ENCODE measurements at places on chromosomes 11 and 22.

- DNase-seq, result no peak
Measured at GRCh38 chr11:27234043-27234668, 128.9 kb downstream of the CCDC34 start.

DNA sequence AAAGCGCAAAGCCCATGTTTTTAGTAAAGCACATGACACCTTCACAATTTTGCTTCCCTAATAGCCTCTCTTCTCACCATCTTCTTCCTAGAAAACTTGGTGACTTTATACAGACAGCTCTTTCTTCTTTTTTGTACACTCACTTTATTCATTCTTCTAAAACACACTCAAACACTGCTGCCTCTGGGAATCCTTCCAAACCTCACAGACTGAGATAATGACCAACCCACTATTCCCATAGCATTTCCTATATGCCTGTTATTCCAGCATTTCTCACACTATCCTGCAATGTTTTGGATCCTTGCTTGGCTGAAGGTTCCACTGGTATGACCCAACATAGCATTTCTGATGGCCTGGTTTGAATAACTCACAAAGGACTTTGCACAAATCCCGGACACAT is 442.1 kb upstream of the CCDC90B start:
- DNase-seq, result no peak

DNA sequence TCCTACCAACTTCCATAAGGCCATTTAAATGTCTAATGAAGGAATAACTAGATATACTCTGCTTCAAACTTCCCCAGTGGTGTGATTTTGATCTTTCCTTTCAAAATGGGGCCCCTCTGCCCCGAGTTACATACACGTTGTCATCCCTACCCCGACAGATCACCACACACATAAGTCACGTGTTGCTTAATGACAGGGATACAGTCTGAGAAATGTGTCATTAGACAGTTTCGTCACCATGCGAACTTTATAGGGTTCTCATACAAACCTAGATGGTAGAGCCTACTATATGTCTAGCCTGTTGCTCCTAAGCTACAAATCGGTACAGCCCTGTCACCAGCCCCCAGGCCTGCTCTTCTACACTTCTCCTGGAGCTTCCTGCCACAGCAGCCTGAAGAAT is 49.8 kb upstream of the SCUBE2 start:
- no peak for DNase-seq

GRCh38 chr11:26143566-26144290 is 188.2 kb upstream of the ANO3 start:
- DNase-seq, result no peak

- DNase-seq, result no peak
Measured at GRCh38 chr22:33932997-33933396, 12.7 kb upstream of the LARGE1 start.

DNA sequence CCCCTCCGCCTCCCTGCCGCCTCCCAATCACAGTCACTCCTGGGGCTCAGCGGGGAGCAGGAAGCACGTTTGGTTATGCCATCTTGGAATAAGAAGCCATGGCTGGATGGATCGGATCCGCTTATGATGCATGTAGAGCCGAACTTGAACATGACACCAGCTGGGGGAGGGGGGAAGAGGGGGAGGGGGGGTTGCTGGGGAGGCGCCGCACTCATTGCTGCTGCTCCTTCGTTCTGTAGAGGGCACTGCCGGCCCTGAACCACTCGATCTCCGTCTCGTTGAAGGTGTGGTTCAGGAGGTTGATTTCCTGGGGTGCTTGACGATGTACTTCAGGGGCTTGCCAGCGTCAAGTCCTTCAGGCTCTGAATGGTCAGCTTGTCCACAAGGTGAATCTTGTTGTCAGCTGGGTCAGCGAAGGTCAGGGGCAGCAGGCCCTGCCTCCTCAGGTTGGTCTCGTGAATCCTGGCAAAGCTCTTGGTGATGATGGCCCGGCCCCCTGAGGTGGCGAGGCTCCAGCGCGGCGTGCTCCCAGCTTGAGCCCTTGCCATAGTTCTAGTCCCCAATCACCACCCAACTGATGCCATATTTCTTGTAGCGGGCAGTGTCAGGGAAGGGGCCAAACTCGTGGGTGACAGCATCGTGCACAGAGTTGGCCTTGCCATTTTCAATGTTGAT is 476.9 kb upstream of the ISX start:
- DNase-seq, result no peak

DNA sequence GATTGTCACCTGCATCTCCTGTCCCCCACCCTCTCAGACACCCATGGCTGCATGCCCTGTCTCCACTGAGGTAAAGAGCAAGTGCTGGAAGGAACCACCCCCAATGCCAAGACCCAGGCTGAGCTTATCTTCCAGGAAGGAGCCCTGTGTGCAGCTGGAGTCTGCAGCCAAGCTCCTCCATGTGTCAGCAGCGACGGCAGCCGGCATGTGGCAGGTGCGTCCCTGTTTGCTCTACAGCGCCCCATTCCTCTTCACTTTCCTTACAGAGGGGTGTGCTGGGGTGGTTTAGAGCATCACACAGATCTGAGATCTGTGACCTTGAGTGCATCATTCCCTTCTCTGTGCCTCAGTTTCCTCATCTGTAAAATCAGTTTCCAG is 7.7 kb upstream of the MN1 start:
- DNase-seq, result no peak

DNA sequence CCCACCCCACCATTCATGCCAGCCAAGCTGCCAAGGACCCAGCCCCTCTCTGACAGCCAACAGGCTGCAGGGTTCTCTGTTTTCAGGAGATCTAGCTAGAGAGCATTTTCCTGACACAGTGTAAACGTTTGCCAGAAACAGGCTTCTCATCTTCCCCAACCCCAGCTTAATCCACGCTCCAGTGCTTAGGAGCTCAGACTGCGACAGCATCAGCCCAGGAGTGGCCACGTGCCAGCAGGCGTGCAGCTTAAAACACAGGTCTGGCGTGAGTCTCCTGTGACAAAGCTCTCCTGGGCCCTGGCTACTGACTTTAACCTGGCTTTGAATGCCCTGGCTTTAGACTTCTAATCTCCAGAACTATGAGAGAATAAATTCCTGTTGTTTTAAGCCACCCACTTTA is 66.6 kb downstream of the GALNT18 start:
- DNase-seq, result no peak

GRCh38 chr11:66846671-66847091 is 3.4 kb downstream of the RCE1 start:
- DNase-seq, result no peak

GRCh38 chr22:19664406-19664805 is 49.9 kb upstream of the SEPTIN5 start:
- DNase-seq, result no peak

GRCh38 chr11:128355558-128355957 is 231.8 kb downstream of the ETS1 start:
- DNase-seq, result no peak

DNA sequence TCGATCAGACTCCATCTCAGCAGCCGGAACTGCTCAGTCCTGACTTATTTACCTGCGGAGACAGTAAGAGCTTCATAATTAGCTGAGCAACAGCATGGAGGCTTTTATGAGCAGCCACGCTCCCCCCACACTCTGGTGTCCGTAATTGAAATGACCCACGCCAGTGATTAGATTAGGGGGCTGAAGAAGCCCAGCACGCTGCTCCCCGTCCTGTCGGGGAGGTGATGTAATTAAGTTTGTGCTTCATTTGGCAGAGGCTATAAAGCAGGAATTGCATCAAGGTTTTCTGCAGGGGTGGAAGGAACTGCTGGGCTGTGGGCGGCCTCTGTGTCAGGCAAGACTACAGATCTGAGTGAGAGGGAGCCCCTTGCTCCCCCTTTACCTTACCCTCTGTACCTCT is 22.8 kb upstream of the HTR3A start:
- no peak for DNase-seq

- no peak for DNase-seq
Measured at GRCh38 chr11:70290361-70291065, 20.0 kb downstream of the PPFIA1 start.

DNA sequence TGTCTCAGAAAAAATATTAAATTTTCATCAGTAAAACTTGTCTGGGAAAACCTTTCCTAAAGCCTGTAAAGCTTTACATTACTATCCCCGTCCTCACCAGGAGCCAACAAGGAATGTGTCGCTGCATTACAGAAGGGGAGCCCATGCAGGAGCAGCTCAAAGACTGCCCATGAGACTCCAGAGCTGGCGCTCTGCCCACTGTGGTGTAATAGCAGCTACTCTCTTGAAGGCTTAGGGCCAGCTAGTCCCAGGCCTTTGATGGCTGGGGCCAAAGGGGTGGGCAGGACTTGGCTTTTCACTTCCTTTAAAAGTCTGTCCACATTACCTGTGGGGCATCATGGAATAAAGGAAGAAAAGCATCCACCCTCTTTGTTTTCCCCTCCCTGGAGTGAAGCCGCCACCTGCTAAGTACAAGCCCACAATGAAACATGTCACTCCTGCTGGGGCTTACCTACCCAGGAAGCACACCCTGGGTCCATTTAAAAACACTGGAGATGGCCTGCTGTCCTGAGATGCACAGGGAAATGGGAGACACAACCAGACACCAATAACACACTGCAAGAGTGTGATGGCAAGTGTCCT is 150.7 kb downstream of the ADAMTS15 start:
- no peak for DNase-seq

DNA sequence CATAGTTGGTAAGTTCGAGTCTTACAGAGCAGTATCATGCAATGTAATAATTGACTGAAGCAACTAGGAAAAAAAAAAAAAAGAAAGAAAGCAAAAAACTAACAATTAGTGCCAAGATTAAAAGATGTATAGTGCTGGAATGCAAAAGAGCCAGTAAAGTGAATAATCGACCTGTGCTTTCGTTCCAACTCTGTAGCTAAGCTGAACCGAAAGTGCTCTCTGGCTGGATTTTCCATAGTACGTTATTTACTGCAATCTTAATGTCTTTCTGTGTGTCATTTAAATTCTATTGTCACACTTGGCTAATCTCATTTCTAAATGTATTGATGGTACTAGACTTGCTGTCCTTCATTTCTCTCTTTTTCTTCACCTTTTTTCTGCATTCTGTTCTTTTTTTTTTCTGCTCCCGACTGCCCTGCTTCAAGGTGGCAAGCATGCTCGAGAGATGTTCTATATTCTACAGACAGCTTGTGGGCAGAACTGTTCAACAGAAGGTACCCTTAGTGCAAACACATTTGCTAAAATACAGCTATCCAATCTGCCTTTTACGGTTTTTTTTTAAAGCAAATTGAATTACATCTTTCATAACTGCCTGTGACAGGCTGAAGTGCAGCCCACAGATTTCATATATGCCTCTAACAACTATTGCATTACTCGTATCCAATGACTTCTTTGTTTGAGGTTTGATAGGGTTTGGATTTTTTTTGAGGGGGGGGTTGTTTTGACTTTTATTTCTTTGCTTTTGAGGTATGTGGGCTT is 204.2 kb upstream of the MTNR1B start:
- DNase-seq, result no peak

GRCh38 chr22:46030231-46030880 is 53.4 kb upstream of the WNT7B start:
- DNase-seq, result no peak

- no peak for DNase-seq
Measured at GRCh38 chr11:35064114-35064800, 74.7 kb upstream of the CD44 start.

DNA sequence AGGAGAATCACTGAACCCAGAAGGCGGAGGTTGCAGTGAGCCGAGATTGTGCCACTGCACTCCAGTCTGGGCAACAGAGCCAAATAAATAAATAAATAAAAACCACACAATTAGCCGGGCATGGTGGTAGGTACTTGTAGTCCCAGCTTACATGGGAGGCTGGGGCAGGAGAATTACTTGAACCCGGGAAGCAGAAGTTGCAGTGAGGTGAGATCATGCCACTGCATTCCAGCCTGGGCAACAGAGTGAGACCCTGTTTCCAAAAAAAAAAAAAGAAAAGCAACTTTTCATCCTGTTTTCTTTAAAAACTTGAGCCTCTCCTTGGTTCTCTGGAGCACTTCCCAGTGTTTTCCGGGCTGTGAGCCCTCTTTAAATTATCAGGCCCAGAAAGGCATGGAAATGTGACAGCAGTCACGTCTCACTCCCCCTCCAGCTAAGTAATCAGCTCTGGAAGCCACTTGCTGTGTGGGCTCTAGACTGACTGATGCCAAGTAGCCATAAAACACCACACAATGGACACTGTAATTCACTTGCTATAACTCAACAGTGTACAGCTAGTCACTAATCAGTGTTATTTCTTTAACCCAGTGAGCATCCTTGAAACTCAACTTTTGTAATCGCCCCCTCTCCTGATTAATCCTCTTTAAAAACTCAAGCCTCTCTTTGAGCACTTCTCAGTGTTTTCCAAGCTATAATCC is 13.0 kb upstream of the MCHR1 start:
- no peak for DNase-seq

GRCh38 chr11:112291191-112291590 is 30.5 kb upstream of the PLET1 start:
- DNase-seq, result no peak

GRCh38 chr22:44407171-44407986 is 90.7 kb downstream of the RTL6 start:
- DNase-seq, result no peak

DNA sequence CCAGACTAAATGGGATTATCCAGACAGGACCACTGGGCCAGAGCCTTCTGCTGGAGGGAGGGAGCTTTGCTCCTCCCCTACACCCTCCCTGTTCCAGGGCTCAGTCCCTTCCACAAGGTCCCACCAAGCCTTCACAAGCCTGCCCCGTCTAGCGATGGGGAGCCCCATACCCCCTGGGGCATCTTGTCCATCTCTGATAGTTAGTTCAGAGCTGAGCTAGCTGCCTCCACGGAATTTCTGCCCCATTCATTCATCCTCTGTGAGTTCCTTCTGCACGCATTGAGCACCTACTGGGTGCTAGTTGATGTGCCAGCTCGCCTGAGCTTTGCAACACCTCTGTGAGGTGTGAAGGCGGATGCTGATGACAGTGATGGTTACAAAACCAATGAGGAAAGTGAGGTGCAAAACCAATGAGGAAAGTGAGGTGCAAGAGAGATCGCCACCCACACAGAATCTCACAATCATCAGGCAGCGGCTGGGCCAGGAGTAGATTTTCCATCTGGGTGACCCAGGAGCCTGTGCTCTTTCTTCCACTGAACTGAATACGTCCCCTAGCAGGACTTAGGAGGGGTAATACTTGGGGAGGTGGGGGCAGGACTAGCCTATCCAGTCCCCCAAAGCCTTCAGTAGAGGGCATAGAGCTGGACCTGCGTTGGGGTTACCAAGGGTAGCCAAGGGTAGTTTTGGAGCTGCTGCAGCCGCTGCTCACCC is 21.5 kb upstream of the CBX7 start:
- DNase-seq, result no peak

GRCh38 chr11:47001781-47002181 is 65.2 kb downstream of the CSTPP1 start:
- no peak for DNase-seq

- no peak for DNase-seq
Measured at GRCh38 chr22:20904008-20904979, 12.9 kb upstream of the CRKL start.
